ENCODE measurements at places on chromosomes 13 and 19.

DNA sequence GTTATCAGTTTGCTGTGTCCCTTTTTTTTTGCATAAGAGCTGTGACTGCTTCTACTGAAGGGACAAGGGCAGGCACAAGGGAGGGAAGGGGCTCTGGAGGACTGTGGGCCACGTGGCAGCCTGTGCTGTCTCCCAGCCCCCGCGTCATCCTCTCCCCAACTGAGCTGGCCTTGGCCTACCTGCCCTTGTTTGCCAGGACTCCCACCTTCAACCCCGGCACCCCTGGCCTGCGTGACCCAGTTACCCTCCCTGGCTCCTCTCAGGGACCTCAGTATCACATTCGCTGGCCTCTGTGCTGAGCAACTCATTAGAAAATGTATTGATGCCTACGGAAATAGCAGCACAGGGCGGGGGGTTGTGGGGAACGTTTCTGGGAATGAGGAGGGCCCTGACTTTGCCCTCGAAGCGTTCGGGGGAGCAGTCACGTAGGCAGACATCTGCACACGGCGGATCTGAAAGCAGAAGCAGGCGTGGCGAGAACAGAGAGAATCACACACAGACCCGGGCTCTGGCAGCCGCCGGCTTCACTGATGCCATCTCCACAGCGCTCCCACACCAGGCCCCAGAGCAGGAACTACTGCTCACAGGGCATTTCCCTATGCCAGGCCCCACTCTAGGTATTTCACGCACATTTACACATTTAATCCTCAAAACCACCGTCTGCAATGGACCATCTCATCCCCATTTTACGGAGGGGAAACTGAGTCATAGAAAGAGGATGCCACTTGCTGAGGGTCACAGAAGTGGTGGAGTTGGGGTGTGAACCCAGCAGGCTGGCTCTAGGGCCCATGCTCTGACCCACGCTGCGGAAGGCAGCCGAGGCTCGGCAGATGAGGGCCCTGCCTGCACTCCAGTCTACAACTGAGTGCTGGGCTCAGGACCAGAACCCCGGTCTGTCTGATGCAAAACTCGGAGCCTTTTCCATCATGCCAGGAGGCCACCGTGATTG, 5.7 kb upstream of the ATF5 start:
- no peak for DNase-seq

- no peak for DNase-seq
These were observed 354.9 kb upstream of the SLITRK1 start for GRCh38 chr13:84237143-84237542.

GRCh38 chr19:18099623-18099995, 2.0 kb downstream of the MAST3 start:
- DNase-seq: no peak

DNA sequence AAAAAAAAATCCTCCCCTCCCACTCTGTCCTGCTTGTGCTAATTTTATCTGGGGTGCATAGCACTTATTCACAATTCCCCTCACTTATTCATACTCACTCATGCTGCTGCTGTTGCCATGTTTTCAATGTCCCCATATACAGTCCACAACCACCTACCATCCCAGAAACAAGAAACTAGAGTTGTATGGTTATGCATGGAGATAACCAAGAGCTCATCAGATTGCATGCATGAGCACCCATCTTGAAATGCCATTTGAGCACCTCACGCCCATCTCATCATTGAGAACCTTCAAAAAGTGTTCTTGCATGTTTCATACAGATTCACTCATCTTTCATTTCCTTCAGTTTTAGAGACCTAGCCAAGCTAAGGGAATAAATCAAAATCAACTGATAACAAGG, 15.1 kb upstream of the N4BP2L2 start:
- DNase-seq: no peak

- no peak for DNase-seq
These were observed 182.9 kb downstream of the TEX29 start for GRCh38 chr13:111503376-111503775.

Measured in effector memory CD8-positive, alpha-beta T cell (primary cell).